Mesothelial cell of epicardium (in vitro differentiated cells): ENCODE measurements at places on chromosomes 12 and 14. TPM values are rescaled to one million over a fixed set of nuclear protein-coding genes. Genes with fewer than 3 reads are reported as not detected.

Gene CCND2
- total RNA-seq = 393 to 412 TPM (median 404 TPM) in 3 replicates

GRCh38 chr12:88299567-88300101 is 157.5 kb downstream of the TMTC3 start:
- no peak for DNase-seq

DNA sequence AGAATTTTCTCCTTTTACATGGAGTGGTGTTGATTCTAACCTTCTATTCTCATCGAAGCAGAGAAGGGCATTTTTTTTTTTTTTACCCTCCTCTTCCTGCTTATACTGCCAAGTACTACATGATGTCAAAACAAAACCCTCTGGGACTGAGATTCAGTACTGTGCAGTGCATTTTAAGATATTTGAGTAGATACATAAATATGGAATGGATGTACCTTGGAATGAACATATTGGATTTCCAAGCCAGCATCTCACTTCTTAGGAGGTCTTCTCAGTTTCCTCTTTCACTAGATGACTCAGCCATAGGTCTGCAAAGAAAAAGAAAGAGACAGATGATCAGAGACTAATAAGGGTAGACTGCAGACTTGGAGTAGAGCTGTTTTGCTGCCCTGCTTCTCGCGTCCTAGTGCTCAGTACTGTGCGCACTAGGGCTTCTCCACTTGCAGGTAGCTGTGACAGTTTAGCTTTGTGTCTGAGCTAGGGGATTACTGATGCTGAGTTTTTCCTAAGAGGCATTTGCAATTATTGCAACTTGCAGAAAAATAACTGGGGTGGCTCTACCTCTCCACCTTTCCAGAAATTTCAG is 20.4 kb downstream of the TPH2 start:
- DNase-seq = no peak

GRCh38 chr12:48021485-48022179 is 17.4 kb upstream of the COL2A1 start:
- no peak for DNase-seq

- DNase-seq = no peak
Observed at GRCh38 chr12:101929365-101930041, 52.1 kb downstream of the DRAM1 start.
